Amygdala (tissue), 56 donors: ENCODE measurements at places on chromosomes 11 and 22.

DNA sequence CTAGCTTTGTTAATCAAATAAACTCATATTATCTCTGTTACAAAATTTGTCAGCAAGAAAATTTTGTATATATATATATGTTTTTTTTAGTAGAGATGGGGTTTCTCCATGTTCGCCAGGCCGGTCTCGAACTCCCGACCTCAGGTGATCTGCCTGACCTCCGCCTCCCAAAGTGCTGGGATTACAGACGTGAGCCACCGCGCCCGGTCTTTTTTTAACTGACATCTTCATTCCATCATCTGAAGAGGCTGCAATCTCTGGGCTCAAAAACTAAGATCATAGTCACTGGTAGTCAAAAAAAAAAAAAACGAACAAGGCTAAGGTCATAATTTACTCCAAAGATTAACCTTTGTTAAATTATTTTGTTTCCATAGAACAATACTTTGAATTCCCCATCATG is 5.3 kb upstream of the KLHDC7B start:
- DNase-seq: no peak

DNA sequence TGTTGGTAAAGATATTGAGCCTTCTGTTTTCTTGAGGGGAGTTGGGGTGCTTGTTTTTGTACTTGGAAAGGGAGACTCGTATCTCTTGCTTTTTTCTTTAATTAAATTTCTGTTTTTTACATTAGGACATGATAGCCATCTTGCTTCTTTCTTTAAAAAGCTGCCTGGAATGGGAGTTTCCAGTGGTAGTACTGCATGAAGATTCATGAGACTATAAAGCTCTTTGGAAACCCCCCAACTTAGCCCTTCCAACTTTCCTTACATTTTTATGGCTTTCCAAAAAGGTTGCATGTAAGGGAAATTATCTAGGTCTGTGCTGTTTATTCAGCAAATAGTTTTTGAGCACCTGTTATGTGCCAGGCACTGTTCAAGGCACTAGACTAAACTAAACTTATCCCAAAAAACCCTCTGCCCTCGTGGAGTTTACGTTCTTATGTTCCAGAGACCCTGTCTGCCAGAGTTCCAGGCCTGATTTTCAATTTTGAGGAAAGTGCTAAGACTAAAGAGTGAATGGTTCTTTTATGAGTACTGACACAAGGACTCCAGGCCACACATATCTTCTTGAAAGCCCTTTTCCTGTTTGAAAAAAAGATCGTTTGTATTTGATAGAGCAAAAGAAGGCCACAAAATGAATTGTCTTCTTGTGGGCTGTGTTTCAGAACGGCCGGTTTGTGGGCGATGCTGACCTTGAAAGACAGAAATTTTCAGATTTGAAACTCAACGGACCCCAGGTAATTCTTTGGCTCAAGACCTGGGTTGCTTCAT is 31.9 kb downstream of the CTNND1 start:
- no peak for DNase-seq

DNA sequence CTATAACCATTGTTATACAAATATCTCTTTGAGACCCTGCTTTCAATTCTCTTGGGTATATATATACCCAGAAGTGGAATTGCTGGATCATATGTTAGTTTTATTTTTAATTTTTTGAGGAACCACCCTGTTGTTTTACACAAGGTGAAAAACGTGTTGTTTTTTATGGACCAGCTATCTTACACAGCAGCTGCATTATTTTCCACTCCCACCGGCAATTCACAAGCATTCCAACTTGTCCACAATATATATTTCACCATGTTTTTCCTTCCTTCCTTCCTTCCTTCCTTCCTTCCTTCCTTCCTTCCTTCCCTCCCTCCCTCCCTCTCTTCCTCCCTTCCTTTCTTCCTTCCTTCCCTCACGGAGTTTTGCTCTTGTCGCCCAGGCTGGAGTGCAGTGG is 6.3 kb upstream of the APOL5 start:
- DNase-seq: no peak

GRCh38 chr22:31039393-31039792 is 41.7 kb upstream of the SMTN start:
- no peak for DNase-seq

DNA sequence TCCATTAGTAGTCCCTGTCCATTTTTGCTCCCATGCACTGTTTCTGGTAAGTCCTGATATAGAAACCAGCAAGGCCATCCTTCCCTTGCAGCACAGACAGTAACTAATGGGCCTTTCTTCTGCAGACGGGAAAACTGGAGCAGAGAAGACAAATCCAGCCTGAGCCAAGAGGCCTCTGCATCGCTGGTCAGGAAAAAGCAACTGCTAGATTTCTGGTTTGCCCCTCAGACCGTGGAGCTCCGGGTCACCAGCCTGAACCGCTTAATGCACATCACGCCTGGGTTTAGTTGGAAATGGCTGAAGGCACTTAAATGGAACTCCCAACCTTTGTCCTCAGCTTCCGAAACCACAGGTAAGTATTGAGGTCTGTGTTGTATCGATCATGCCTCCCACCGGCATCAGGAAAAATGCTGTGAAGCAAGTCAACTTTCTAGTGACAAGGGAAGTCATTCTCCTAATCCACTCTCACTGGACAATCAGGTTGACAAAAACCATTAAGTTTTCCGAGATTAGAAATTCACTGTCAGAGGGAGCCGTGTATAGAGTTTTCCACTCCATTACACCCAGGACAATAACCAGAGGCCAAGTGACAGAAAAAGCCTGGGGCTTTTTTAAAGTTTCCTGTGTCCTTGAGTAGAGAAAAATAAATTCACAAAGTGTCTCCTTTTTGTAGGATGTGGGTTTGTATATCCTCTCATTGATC is 14.8 kb upstream of the LMO2 start:
- DNase-seq: no peak

DNA sequence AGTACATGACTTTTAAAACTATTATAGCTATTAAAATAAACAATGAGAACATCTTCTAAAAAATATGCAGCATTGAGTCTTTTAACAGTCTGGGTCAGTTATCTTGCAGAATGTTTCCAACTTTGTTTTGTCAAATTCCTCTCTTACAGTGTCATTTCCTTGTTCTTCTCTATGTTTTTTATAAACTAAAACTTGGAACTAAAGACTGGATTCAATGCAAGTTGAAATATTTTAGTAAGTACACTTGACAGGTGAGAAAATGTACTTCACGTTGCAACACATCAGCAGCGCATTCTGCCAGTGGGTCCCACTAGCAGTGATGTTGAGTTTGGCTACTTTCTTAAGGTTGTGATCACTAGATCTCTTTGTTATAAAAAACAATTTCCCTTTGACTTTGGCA is 1407.6 kb upstream of the RAG2 start:
- no peak for DNase-seq
